ENCODE measurements at places on chromosomes 13 and 19.

- DNase-seq: peak; percentile 75
Observed at GRCh38 chr13:98672947-98673613, 79.4 kb downstream of the SLC15A1 start.

DNA sequence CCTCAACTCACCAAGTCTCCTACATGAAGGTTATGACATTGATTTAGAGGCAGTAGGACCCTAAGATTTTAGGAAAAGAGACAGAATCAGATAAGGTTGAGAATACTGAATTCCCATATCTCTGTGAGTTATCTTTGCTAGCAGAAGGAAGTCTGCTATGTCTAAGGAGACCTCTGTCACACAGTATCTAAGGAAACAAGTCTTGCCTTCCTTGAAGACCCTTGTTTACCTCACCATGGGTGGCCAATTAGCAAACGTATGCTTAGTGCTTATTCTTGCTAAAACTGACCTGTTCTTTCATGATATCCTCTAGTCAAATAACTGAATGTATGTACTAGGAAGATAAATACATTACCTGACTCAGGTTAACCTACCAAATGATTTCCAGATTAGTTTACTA lies 855.4 kb upstream of the SLITRK1 start:
- DNase-seq: no peak

DNA sequence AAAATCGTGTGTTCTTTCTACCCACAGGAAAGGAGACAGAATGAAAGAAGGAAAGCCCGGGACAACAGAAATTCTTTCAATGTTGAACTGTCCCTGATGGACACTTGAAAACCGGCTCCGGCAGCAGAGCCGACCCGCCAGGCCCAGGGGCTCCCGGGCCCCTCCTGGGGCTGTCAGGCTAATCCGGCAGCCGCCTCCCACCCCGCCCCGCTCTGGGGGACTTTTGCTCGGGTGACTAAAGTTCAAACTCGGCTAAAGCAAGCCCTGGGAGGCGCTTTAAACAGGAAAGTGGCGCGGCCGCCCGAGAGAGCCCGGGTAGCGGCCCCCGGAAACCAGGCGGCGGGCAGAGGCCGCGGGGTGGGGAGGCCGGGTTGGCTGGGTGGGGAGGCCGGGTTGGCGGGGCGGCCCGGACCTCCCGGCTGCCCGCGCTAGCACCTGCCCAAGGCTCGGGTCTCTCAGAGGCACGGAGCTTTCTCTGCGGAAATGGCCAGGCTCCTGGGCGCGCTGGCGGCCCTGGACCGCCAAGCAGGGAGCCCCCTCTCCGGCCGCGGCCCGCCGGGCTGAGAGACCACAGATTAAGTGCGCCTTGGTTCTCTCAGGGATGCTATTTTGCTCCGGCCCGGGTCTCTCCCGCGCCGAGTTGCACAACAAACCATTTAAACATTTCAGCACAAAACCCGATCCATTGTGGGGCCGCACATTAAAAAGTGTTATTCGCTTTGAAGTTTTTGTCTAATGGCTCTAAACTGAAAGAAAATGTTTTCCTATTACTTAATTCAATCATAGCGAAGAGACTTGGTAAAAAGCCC lies 2.6 kb upstream of the GSX1 start:
- DNase-seq: no peak

DNA sequence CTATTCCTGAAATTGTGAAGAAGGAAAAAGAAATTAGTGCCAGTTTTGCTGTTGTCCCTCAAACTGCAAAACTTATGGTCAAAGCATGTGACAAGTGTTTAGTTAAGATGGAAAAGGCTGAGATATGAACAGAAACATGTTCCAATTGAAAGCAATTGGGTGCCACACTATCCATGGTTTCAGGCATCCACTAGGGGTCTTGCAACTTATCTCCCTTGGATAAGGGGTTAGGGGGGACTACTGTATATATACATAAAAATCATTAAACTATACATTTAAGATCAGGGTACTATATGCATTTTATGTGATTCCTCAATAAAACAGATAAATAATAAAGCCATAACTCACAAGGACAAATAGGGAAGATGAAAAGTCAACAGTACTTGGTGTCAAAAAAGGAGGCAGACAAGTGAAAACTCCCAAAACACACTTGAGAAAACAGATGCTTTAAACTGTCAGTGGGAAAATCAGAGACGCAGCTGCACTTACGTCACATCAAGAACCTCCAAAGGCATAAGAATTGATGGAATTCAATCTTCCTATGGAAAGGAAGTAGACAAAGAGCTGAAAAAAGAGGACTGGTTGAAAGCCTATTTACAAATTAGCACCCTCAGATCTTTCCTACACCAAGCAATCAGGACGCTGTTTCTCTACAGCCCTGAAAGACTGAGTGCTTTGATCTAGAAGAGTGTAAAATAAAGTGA lies 8.1 kb downstream of the SPART start:
- DNase-seq: no peak

DNA sequence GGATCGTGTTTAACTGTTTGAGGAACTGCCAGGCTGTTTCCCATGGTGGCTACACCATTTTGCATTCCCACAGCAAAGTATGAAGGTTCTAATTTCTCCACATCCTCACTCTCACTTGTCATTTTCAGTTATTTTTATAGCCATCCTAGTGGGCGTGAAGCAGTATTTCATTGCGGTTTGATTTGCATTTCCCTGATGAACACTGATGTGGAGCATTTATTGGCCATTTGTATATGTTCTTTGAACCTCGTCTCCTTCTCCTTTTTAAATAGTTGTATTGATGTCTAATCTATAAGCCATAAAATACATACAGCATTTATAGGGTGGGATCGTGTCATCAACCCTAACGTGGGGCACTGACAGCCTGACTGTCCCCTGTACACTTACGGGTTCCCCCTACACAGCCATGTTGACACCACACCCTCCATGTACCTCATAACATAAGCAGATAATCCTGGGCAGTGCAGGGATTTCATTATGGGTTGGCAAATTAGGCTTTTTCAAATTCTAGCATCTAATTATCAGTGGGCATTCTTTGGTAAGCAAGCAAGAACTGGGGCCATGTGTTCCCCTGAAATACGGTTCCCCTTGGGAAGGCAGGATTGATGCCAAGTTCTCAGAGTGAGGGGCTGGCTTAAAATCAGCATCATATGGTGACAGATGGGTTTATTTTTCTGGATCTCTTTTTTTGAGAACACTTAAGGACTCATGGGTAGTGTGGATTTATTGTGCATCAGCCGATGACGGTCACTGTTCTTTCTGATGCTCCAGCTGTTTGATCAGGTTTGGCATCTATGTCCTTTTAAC lies 11.6 kb upstream of the ZBTB45 start:
- no peak for DNase-seq

DNA sequence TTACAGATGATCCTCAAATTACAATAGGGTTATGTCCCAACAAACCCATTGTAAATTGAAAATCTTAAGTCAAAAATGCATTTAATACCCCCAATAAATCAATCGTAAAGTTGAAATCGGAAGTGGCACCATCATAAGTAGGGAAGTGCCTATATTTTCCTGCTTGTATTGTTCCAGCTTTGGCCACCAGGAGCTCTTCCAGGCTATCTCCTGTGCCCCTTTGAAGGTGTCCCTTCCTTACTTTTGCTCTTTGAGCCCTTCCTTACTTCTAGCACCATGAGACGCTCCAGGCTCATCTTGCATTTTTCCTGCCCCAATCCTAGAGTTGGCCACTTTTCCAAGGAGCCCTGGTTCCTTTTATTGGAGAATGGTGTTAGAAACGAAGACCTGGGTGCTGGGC lies 163.0 kb upstream of the TSC22D1 start:
- no peak for DNase-seq

GRCh38 chr19:38003438-38004185 lies 96.6 kb downstream of the SIPA1L3 start:
- peak; percentile 24 for DNase-seq

DNA sequence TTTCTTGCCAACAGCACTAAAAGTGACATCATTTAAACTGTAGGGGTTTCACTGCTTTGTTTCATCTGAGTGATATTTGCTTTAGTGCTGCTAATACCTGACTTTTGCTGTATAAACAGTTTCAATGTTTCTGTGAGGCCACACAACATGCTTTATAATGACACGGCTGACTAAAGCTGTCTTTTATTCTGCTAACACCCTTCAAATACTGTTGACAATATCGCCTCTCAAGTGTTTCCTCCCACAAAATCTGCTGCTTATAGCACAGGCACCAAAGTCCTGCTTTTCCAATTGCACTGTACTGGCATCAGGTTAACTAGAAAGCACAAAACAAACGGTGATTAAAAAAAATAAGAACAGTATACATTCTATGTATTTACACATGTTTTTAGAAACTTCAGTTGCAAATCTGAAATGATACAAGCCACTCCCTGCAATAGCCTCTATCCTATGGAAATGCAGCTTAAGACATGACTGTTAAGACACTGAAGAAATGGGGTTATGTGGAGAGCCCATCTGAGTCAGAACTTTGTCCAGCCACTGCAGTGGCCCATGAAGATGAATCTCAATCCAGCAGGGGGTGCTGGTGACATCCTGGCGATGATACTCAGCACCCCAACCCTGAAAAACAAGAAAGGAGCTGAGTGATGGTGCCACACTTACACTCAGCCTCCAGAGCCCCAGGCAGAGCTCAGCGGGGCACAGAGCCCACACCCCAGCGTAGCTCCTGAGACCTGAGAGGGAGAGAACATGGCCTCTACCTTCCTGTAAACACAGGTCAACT lies 29.4 kb downstream of the RFXAP start:
- peak; percentile 15 for DNase-seq

GRCh38 chr19:47723581-47723940 lies 10.3 kb downstream of the EHD2 start:
- DNase-seq: peak; percentile 86

DNA sequence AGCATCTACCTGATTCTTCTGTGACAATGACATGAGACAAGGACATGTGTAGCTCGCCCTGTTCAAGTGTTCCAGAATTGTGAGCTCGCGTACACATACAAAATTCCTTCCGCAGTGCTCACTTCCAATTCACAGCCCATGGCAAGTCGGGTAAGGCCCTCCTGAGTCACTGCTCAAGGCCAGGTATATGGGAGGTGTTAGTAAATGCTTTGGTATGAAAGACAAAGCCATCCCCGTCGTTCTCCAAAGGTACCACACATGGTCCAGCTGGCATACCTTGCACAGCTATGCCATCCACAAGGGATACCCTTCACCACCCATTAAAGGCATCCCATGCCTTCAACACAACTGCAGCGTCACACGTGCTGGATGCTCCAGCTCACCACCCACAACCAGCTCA lies 4.4 kb upstream of the ELL start:
- no peak for DNase-seq
